ENCODE measurements at places on chromosomes 11 and 22.

DNA sequence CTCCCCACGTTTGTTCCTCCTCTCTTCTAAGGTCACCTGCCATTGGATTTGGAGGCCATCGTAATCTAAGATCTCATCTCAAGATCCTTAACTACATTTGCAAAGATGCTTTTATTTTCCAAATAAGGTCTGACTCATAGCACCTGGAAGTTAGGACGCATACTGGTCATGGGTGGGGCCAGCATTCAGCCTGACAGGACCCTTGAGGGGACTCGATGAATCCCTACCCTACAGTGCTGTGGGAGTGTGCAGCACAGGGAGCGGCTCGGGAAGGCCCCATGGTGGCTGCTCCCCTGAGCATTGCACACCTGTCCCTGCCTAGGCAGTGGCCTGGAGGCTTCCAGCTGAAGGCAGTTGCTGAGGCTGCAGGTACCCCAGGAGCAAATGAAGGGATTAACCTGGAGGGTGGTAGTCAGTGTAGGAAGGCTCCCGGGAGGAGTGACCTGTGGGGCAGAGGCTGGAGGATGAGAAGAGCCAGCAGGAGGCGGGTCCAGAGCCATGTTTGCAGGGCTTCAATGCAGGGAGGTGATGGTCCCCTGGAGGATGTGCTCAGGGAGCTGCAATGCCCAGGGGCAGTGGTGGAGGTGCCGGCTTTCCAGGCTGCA, 362.2 kb downstream of the CTTN start:
- no peak for DNase-seq

GRCh38 chr22:47457509-47458300, 695.3 kb downstream of the TBC1D22A start:
- no peak for DNase-seq

GRCh38 chr11:132347156-132348090, 977.0 kb downstream of the NTM start:
- DNase-seq, result no peak

- no peak for DNase-seq
Observed at GRCh38 chr11:250740-251299, 14.0 kb downstream of the PSMD13 start.

DNA sequence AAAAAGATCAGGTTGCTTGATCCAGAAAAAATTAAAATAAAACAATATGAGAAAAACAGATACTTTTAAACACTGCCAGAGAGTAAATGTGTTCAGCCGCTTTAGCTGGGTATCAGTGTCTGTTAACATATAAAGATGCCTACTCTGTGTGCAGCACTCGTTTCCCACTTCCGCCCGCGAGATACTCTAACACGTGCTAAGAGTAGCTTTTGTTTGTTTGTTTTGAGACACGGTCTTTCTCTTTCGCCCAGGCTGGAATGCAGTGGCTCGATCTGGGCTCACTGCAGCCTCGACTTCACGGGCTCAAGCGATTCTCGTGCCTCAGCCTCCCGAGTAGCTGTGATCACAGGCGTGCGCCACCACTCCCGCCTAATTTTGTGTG, 531 bp upstream of the MEN1 start:
- peak; percentile 77 for DNase-seq

DNA sequence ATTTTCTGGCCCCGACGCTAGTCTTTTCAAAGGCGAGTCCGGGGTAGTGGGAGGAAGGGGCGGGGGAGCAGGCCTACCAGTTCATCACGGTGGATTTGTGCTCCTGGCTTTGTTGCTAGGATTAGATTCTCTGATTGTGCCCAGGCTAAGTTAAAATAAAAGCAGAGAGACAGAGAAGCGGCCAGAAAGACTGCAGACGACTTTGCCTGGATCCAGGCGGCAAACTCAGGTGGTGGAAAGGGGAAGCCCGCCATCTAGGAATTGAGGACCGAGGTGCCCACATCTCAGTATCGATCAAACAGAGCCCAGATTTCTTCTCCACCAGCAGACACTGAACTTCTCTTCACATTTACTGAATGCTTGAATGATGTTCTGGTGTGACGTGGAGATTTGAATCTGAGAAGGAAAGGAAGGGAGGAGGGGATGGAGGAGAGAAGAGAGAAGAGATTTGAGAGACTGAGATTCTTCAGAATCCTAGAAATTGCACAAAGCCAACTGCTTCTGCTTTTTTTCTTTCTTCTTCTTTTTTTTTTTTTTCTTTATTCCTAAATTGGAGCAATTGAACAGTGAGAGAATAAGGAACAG, 2.7 kb downstream of the FAT3 start:
- no peak for DNase-seq

GRCh38 chr11:101923554-101923953, 7.2 kb upstream of the ANGPTL5 start:
- DNase-seq, result no peak

- DNase-seq, result no peak
Observed at GRCh38 chr11:6637871-6638270, 17.7 kb downstream of the DCHS1 start.

DNA sequence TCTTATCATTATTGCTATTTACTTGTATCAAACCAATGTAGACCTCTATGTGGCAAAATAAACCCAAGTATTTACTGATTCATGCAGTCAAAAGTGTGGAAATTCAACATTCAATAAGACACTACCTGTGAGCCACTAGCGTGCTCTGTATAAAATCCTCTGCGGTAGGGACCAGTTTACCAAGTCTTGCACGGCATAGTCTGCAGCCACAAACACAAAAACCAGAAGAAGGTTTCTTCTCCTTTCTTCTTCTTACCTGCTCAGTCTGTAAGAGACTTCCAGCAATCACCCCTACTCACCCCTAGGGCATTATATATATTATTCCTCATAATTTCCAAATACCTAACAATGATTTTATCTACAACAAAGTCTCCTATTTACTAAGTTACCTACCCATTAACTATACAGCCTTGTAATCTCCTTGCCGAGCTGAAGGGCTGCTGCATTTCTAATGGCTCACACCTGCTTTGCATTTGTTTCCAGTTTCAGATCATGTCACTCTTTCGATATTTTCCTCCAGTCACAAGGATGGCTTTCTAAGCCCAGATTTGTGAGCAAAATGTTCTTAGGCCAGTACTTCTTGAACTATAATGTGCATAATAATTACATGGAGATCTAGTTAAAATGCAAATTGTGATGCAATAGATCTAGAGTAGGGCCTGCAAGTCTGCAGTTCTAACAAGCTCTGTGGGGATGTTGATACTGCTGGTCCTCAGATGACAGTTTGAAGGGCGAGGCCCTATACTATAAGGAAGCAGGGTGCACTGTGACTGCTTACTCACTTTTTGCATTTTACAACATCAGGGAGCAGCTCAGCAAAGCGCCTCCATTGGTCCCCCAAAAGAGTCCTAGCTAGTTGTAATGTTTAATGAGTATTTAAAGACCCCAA, 191.9 kb upstream of the DDI1 start:
- DNase-seq, result no peak

- DNase-seq, result no peak
Observed at GRCh38 chr11:34525888-34526657, 12.5 kb upstream of the ELF5 start.

- DNase-seq, result no peak
Observed at GRCh38 chr11:133007027-133007584, 525.2 kb downstream of the OPCML start.

DNA sequence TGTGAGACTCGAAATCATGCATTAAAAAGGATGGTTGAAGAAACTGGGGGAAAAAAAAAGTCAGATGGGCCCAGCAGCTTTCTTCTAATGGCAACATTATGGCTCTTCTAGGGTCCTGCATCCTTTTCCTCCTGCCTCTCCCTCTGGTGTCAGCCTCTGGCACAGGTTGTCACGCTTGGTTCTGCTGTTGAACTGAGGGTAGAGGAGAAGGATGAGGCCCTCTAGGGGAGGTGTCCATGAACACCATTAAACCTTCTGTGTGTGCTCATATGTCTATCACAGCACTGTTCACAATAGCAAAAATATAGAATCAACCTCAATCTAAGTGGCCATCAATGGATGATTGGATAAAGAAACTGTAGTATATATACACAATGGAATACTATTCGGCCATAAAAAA, 36.0 kb downstream of the BUD13 start:
- DNase-seq, result peak; percentile 60

DNA sequence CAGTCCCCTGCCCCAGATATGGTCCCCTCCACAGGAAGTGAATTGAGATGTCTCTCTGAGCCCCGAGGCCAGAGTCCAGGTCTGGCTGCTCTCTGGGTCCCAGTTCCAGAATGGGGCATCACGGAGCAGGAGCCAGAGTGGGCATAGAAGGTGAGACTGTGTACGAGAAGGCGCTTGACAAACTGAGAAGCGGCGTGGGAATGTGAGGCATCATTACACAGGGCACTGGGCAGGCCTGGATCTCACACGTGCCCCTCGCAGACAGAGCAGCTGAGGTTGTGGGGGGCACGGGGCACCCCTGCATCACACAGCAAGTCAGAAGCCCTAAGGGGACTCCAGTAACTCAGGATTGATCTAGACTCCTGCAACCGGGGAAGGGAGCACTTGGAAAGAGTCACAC, 9.2 kb downstream of the STARD10 start:
- DNase-seq, result no peak

- DNase-seq, result no peak
Observed at GRCh38 chr11:65719871-65720210, 757 bp downstream of the RNASEH2C start.

GRCh38 chr11:32884770-32885384, 7.7 kb upstream of the QSER1 start:
- DNase-seq, result no peak

- DNase-seq, result no peak
Observed at GRCh38 chr11:122199661-122200060, 83.6 kb upstream of the BLID start.

DNA sequence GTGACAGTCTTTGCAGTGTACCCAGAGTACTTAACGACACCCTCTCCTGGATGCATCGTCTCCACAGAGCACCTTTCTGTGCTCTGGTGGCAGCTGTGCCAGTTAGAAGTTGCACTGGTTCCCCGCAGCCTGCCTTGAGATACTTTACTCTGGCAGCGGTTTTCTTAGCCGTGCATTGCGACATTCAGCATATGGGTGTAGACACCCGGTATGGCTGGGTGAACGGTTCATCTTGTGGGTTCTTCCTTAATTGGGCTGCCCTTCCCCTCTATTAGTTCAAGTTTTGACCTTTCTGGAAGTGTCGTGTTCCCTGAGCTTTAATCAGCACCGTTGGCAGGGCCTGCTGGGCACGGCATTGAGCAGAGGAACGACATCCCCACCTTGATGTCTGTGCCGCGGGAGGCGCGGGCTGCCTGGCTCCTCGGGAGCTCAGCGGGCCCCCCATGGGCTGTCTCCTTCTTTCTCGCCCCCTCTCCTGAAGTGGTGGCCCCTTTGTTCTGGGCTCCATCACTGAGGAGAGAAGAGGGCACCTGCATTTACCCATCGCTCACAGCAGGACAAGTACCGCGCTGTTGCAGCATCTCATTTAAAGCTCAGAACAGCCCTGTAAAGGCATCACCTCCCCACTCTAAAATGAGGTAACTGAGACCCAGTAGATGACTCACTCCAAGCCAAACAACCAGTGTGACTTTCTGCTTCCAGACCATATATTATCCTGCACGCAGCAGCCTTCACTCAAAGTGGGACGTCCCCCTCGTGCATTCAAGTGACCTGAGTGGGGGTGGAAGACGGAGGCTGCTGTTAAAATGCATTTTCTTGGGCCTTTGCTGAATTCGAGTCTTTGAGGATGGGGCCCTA, 13.3 kb downstream of the FAM83F start:
- DNase-seq, result no peak

DNA sequence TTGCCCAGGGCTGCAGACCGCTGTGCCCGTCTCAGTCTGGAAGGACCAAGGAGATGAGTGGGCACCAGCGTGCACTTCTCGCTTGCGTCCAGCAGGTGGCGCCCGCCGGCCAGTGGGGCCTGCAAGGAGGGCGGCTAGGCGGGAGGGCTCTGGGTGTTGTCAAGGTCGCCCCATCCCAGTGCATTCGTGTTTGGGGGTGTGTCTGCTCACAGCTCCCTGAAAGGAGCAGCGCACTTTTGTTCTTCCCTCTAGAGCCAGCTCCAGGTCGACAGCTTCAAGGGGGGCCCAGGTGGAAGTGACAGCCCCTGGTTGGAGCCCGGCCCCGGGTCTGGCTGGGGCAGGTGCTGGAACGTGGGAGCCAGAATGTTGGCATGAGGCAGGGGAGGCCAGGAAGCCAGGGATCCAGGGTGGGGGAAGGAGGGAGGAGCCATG, 23.4 kb upstream of the MPPED1 start:
- DNase-seq, result peak; percentile 55

DNA sequence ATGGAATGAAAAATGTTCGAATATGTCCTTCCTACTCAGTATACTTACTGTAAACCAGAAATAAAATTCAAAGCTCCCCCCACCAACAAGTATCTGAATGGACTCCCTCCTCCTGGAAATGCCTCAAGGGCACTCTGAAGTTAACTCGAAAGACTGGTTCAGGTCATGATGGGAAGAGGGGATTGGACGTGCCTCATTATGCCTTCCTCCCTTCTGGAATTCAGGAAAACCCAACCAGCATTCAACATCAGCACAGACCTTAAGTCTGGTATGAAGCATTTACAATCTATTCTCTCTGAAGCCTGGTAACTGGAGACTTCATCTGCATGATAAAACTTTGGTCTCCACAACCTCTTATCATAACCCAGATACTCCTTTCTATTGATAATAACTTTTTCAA, 428.3 kb upstream of the RAG2 start:
- DNase-seq, result no peak

- no peak for DNase-seq
Observed at GRCh38 chr22:47090591-47091245, 328.3 kb downstream of the TBC1D22A start.

DNA sequence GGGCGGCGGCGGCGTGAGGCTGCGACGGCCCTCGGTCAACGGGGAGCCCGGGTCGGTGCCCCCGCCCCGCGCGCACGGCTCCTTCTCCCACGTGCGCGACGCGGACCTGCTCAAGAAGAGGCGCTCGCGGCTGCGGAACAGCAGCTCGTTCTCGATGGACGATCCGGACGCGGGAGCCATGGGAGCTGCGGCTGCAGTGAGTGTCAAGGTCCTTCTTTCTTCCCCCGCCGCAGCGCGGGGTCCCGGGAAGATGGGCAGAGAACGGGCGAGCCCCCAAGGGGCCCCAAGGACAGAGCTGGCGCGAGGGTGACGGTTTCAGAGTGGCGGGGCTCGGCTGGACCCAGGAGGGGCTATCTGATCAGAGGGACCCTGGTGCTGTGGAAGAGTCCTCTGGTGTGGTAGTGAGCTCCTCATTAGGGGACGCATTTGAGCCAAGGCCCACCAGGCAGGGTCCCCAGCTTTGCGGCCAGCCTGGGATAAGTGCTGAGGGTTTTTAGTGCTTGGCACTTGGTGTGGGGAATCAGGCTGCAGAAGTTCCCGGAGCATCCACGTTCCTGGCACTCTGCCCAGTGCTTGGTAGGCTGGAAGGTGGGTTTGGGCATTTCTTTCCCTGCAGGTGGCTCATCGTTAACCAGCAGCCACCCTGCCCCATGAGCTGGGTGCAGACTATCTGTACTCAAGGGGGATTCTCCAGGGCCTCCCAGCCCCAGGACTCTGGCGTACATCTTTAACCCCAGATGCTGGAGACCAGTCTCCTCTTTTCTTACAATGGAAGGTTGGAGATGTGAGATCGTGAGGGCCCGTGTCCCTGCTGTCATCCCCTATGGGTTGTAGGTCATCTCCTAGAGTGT, 9.8 kb downstream of the EHBP1L1 start:
- no peak for DNase-seq

GRCh38 chr11:839875-840617, 2.3 kb downstream of the POLR2L start:
- DNase-seq, result no peak

GRCh38 chr22:35380537-35381423, at the start of gene HMOX1:
Gene HMOX1 (plus strand): TSS chr22:35381096. CDS start chr22:35381174, 78 bp downstream.
- DNase-seq, result peak; percentile 73

- no peak for DNase-seq
Observed at GRCh38 chr22:23012081-23012622, 58.2 kb upstream of the GNAZ start.

- DNase-seq, result no peak
Observed at GRCh38 chr11:41222236-41222635, 237.2 kb downstream of the LRRC4C start.
